ENCODE measurements at places on chromosomes 16 and 17.

- peak; percentile 21 for DNase-seq
Measured at GRCh38 chr17:45172541-45173286, 11.0 kb downstream of the HEXIM2 start.

GRCh38 chr17:18148586-18148985 lies 35.0 kb upstream of the ALKBH5 start:
- no peak for DNase-seq

DNA sequence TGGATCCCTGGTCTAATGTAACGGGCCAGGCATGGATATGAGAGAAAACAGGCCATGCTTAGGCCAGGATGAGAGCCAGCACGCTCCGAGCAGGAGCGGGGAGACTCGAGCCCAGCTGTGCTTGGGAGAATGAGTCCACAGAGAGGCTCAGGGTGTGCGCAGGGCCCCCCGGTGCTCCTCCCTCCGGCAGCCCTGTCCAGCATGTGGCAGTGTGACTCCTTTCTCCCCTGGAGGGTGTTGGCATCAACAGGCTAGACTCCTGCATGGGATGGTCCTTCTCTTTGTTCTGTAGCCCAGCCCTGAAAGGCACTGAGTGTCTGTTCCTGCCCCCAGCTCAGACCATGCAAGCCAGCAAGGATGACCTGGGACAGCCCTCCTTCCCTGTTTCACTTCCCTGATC lies 23.4 kb downstream of the PGS1 start:
- no peak for DNase-seq

DNA sequence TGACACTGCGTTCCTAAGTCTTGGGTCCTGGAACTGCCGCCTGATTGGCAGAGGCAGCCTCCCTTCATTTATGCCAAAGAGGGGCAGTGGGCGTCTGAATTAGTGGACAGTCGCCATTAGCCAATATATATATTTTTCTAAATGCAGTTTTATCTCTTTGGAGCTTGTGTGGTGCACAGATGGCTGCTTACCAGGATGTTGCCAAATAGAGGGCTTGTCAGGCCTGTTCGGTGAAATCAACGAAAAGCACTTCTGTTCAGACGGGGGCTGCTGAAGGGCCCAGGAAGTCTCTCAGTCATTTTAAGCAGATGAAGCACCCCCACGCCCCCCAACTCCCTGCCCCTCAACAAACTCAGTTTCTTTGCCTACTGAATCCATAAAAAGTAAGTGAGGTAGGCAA lies 66.0 kb downstream of the RAP1GAP2 start:
- no peak for DNase-seq

DNA sequence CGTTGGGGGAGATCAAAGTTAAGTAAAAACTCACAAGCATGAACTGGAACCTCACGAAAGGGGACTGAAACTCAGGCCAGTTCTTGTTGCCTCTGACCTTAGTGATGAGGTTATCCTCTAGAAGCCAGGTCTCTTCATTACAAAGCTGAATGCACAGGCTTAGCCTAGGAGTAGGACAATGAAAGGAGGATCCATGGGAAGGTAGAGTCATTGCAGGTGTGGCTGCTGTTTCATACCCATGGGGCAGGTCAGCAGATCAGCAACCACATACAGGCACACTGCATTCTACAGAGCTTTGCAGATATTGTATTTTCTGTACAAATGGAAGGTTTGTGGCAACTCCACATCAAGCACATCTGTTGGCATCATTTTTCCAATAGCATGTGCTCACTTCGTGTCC lies 341.3 kb upstream of the SOX9 start:
- no peak for DNase-seq

DNA sequence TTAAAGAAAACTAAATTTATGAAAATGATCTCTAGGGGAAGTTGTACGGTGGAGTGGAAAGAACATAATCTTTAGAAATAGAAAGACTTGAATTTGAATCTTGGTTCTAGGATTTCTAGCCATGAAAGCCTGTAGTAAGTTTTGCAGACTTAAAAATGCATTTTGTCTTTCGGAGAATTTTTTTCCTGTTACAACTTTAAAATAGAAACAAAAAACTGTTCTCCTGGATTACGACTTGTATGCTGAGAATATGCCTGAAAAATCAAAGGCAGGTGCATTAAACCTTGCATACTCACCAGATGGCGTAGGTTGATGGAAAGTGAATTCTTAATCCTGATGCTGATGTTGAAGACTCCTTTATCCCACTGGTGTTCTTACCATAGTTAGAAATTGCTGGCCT lies 7.5 kb upstream of the MPHOSPH6 start:
- DNase-seq, result no peak

DNA sequence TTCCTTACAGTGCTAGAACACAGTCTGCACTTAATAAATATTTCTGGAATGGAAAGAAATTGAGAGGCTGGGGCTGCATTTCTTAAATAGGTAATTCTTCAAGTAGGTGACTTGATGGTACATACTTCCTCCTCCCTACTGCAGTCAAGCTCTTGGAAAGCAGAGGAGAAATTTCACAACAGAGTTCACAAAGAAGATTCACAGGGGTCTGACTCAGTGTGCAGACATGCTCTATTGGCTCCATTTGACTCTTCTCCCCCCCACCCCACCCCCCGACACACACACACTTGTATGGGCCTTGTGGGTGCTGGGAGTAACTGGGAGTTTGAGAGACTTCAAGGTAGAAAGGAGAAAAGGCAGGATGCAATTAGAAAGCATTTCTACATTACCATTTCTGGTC lies 6.2 kb upstream of the MYOCD start:
- DNase-seq, result no peak

- no peak for DNase-seq
Measured at GRCh38 chr17:44773140-44773539, 14.4 kb downstream of the ADAM11 start.

DNA sequence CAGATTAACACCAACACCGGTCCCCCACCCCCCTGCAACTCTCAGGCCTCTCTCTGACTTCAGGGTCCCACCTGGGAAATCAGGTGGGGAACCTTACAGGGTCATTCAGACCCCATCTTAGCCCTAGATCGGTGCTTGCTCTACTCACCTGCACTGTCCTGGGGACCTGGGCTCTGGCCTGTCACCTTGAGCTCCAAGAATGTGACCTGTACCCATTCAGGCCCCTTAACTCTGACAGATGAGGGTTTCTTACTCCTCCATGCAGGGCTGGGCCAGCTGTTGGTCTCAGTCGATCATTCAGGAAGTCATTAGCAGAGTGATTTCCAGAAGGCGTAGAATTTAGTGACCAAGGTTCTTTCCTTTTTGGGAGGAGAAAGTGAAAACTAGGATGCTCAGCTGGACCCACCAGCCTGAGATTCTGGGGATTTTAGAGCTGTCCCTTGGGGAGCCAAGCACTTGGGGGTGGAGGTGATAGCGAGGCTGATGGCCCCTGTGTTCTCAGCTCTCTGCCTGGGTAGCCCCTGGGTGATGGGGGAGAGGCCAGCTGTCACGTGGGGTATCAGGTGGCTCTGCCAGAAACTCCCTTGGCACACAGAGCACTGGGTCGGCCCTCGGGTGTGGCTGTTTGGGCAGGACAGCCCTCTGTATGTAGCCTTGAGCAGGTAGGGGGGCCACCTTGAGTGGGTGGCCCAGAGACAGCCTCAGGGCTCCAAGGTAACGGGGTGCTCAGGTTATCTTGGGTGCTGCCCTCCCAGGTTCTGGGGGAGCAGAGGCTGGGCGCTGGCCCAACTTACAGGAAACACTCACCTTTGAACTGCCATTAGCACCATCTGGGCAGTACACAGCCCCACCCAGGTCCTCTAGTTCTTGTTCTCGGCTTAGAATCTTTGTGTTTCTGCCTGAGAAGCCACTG lies 724 bp downstream of the MVP start:
- DNase-seq, result no peak

GRCh38 chr16:23754594-23755483 lies at the start of gene CHP2:
CHP2 (plus strand) TSS chr16:23755026; CDS start chr16:23755050, 24 bp downstream.
- no peak for DNase-seq

- no peak for DNase-seq
Measured at GRCh38 chr17:68431661-68432071, 25.6 kb downstream of the WIPI1 start.

DNA sequence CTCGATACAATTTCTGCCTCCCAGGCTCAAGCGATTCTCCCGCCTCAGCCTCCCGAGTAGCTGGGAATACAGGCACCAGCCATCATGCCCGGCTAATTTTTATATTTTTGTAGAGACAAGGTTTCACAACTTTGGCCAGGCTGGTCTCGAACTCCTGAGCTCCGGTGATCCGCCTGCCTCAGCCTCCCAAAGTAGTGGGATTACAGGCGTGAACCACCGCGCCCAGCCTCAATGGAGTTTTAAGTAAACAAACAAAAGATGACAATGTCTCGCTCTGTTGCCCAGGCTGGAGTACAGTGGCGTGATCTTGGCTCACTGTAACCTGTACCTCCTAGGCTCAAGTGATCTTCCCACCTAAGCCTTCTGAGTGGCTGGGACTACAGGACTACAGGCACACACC lies 52.6 kb upstream of the TRAP1 start:
- no peak for DNase-seq

DNA sequence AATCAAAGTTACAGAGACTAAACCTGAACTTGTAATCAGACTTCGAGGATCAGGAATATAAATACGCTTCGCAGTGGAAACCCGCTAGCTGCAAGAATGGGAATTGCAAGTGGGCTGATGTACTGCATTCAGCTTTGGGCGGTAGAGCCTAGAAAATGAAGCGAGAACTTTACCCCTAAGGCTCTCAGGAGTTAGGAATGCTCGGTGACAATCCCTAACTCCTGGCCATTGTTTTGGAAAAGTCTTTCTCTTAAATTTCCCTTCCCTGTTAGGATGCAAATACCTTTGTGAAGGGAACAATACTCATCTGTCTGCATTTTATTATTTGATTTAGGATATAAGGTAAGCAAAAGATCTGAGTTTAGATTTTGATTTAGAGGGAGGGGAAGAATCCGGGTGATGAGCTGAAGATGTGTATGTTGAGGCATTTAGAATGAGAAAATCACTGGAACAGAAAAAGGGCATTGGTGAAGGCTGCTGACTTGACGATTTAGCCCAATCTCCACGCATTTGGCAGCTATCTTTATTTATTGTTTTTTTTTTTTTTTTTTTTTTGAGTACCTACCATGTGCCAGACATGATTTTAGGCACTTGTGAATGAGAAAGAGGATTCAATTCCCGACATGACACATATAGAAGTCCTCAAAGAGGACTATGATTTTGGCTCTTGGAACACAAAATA lies 2.2 kb upstream of the TOX3 start:
- no peak for DNase-seq

DNA sequence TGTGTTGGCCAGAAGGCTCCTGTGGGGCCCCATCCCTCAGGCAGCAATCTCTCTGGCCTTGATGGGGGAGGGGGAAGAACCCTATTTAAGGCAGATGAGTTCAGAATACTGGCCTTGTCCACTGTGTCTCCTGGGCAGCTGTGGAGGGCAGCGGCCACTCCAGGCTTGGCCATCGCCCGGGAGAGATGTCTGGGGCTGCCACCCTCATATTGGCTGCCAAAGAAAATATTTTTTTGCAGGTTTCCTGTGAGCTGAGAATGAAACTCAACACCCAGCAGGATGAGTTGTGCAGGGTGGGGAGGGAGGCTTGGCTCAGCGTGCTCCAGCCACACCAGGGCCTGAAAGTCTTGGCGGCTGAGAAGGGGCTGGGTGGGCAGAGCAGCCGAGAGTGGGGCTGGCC lies 14.4 kb upstream of the TIMP2 start:
- no peak for DNase-seq

DNA sequence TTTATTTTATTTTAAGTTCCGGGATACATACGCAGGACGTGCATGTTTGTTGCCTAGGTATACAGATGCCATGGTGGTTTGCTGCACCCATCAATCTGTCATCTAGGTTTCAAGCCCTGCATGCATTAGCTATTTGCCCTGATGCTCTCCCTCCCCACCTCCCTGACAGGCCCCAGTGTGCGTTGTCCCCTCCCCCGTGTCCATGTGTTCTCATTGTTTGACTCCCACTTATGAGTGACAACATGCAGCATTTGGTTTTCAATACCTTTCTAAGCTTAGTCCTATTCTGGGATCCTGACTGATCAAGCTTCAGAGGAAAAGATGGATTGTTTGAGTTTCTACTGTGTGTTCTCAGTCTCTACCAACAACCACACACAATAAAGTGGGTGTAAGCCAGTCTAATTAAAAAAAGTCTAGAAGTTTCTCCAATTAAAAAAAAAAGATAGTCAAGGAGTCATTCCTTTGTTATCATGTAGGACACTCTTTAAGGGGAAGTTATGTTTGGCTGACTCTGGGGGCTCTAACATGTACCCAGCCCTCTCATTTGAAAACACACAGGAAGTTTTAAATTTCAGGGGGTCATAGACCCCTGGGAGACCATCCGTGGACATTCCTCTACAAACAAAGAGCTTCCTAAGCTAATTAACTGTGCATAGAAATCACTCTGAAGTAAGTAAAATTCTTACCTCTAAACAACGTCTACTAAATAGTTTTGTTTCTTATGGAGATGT lies 66.3 kb upstream of the ADAMTS18 start:
- DNase-seq, result no peak

DNA sequence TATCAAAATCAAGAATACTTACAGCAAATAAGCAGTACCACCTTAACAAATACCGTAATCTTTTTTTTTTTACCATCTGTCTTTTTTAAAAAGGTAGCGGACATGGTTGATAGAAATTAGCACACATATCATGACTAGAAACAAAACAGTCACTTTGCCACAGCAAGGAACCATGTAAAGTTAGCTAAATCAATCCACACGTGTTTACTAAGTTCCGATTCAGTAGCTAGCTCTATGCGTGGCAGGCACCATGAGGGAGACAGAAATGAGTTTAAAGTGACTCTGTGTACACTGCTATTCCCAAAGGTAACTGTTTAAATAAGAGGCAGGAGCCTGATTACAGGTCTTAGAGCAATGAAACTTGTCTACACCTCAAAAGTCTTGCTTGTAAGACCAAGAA lies 108.6 kb downstream of the XYLT1 start:
- DNase-seq, result no peak

DNA sequence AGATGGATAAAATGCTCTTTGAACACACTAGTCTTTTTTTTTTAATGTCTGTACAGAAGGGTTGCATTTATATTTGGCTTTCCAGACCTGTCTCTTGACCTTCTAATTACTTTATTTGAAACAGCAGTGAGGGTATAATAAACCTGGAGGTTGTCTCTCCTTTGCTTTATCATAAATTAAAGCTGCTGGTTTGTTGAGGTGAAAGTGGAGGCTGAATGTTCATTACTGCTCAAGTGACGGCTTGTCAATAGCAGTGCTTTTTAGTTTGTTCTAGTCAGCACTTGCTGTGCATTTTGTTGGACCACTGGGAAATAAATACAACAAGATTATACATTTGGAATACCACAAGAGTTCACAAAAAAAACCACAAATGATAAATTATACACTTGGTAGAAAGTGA lies 264.2 kb downstream of the IRX3 start:
- no peak for DNase-seq

DNA sequence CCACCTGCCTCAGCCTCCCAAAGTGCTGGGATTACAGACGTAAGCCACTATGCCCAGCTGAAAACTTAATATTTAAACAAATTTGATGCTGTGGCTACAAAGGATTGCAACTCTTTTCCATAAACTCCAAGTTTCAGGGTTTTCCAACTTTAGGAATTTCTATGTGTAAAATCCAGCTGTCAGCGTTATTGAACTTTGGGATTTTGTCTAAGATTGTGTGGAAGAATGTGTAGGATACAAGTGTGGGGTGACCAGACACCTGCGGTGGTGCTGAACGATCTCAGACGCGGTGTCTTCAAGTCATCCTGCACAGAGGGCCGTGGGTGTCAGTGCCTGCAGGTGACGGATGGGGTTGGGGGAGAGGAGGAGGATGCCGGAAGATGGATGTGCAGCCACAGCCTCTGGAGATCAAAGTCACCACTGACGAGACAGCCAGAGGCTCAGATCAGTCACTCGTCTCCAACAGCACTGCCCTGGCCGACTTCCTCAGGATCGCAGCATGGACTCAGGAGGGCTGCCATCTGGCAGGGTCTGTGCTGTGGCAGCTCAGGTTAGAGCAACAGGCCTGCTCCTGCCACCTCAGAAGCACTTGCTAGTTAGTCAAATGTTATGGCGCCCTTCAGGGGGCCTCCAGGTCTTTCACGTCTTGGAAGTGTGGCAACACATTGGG lies 13.0 kb downstream of the ACSF3 start:
- no peak for DNase-seq

All from activated CD8-positive, alpha-beta memory T cell treated with anti-CD3 and anti-CD28 coated beads for 48 hours (primary cell).